Posterior vena cava (tissue), 2 donors: ENCODE measurements at places on chromosomes 12 and 14. TPM values are rescaled to one million over a fixed set of nuclear protein-coding genes. Genes with fewer than 3 reads are reported as not detected.

The MIP gene
- total RNA-seq: not detected

The MYBPC1 gene
- total RNA-seq: not detected

The NELL2 gene
- 1.3 TPM for total RNA-seq

The LTB4R gene
- total RNA-seq: 5.6 TPM

The C14orf132 gene
- total RNA-seq: 122 TPM

The TAS2R42 gene
- total RNA-seq: not detected

The KRT85 gene
- not detected for total RNA-seq
